EH (cell line): ENCODE measurements at places on chromosomes 5 and 9.

DNA sequence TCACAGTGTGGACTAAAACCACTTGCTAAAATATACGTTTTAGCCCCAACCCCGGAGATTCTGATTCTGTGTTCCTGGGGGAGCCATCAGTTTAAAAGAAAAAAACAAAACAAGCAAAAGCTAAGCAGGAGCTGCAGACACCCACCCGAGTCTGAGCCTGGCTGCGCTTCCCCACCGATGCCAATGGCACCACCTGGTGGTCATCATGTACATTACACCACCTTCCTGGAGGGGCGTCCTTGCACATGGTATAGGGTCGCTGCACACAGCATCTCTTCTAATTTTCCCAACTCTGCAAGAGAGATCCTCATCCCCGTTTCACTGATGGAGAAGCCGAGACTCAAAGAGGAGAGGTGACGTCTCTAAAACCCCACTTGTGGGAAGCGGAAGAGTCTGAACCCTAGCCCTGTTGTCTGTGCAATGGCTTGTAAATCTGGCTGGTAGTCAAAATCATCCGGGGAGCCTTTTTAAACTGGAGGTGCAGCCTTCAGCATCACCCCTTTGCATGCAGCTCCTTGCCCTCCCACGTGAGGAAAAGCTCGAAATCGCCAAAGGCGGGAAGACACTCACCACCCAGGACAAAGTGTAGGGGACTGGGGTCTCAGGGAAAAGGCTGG, 23.1 kb upstream of the CNOT6 start:
- DNase-seq, result peak; percentile 60

GRCh38 chr5:52269859-52270258, 517.9 kb upstream of the ITGA1 start:
- DNase-seq, result no peak

GRCh38 chr5:171697221-171698102, 88.2 kb upstream of the SMIM23 start:
- no peak for DNase-seq

- no peak for DNase-seq
These were observed 91.6 kb downstream of the COX7C start for GRCh38 chr5:86709157-86709881.

DNA sequence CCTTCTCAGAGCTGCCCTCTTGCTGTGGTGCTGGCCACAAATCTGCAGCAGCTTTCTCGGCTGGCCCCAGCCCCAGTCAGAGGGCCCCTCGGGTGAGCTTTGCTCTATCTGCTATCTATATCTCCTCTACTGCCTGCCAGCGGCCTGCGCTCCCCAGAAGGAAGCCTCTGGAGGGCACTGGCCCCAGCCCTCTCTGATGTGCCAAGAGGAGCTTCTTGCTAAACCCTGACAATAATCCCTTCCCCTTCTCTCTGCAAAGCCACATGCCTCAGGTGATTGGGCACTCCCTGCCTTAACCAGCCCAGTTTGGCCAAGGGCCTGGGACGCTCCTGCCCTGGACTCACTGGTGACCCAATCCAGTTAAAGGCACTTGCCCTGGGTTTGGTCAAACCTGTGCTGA, 42.7 kb downstream of the CAMK2A start:
- no peak for DNase-seq

DNA sequence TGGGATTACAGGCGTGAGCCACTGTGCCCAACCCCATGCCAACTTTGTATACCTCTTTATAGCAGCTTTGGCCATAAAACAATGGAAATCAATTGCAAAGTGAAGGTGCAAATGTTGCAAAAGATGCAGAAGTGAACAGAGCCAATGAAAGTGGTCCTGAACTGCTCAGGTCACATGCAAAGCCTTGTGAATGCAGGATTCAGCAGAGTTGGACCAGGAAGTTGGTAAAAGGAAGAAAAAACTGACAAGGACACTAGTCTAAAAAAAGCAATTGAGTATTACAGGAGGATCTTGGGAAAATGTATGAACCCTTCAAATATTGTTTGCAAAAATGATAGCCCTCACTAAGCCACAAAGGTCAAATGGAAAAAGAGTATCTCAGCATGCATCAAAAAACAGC, 4.5 kb upstream of the MAP3K1 start:
- no peak for DNase-seq

DNA sequence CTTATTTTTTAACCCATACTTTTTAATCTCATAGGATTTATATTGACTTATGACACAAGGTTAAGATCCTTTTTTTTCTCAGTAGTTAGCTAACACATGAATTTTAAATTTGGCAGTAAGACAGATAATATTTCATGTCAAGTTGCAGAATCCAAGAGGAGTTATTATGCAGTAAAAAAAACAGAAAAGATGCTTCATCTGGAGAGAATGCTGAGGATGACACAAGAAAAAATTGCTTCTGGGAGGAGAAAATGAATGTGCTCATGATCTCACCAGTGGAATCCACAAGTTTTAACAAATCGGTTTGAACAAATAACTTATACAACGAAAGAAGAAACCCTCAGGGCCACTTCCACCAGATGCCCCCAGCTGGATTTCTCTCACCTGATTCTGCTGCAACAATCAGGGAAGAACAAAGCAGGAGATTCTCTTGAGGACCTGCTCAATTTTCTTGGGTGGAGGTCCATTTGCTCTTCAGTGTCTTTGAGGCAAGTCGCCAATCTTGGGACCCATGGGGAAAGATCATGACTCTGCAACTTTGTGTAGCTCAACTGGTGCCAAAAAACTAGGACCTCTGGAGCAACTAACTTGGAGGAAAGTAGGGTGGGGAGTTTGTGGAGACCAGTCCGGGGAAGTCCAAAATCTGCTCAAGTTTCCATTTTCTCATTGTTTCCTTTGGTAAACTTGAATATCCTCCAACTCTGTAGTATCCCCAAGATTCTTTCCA, 50.5 kb upstream of the TNFSF15 start:
- peak; percentile 90 for DNase-seq

- no peak for DNase-seq
These were observed 900 bp upstream of the HAVCR2 start for GRCh38 chr5:157109744-157110143.
